NCI-H510A (cell line): ENCODE measurements at places on chromosomes 4 and X.

DNA sequence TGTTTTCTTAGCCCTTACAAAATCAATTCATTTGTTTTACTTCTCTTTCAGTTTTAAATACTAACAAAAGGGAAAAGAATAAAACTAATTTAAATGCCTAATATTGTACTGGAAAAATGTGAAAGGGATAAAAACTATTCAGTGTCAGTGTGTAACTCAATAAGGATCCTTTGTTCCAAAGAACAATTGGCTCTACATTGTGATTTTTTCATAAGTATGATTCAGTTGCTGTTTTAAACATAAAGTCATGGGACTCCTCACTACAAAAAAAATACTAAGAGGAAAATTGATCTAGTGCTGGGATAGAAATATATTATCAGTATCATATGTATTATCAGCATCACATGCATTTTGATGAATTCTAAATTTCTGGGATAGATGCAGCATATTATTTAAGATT, 199.4 kb upstream of the TRAM1L1 start:
- no peak for DNase-seq

GRCh38 chr4:72591547-72592454, 22.8 kb upstream of the ADAMTS3 start:
- no peak for DNase-seq

- DNase-seq, result no peak
Measured at GRCh38 chr4:87306056-87306455, 16.6 kb downstream of the HSD17B13 start.

GRCh38 chr4:8345053-8345945, 75.7 kb downstream of the HTRA3 start:
- no peak for DNase-seq

GRCh38 chrX:148624951-148625474, 124.6 kb downstream of the AFF2 start:
- no peak for DNase-seq
